ENCODE measurements at places on chromosomes 2 and 18. TPM values are rescaled to one million over a fixed set of nuclear protein-coding genes. Genes with fewer than 3 reads are reported as not detected.

Gene BCL11A
- 128 TPM for total RNA-seq

Gene ACMSD
- not detected for total RNA-seq

- DNase-seq: no peak
Observed at GRCh38 chr2:237615631-237616249, 11.6 kb upstream of the LRRFIP1 start.

- peak; percentile 37 for DNase-seq
Observed at GRCh38 chr18:5238371-5238976, 41.4 kb upstream of the AKAIN1 start.

Gene IL36A
- not detected for total RNA-seq
